ENCODE measurements at places on chromosomes 11 and 22. TPM values are rescaled to one million over a fixed set of nuclear protein-coding genes. Genes with fewer than 3 reads are reported as not detected.

Gene DDI1
- not detected for total RNA-seq

Gene SERPING1
- total RNA-seq: not detected

Gene CASP5
- total RNA-seq: not detected

Gene RAC2
- 82.8 TPM for total RNA-seq

Gene CDCA5
- 9.5 TPM for total RNA-seq

Gene SLC6A5
- total RNA-seq: not detected

Gene FDXACB1
- 2.1 TPM for total RNA-seq

Gene DBX1
- not detected for total RNA-seq

Gene TRPM5
- total RNA-seq: not detected

Gene GGT5
- 21.3 TPM for total RNA-seq

Gene FOLR1
- not detected for total RNA-seq

Gene WBP2NL
- 0.98 TPM for total RNA-seq

Gene ADAMTS15
- 2.3 TPM for total RNA-seq

Gene HOATZ
- not detected for total RNA-seq

Gene TMX2
- total RNA-seq: 66.9 TPM

Gene ROBO3
- 20.5 TPM for total RNA-seq

Gene WT1
- total RNA-seq: not detected

Gene OLFML1
- not detected for total RNA-seq

Gene CD3G
- not detected for total RNA-seq

Gene MYOD1
- total RNA-seq: not detected

Gene CRYBA4
- not detected for total RNA-seq

Gene MAPK8IP2
- total RNA-seq: 0.33 TPM

Gene RAPSN
- total RNA-seq: 0.33 TPM

Gene FIBIN
- total RNA-seq: not detected

Gene OR8I2
- total RNA-seq: not detected

Gene MS4A6E
- total RNA-seq: not detected

Gene PHOX2A
- not detected for total RNA-seq

Gene ANO5
- total RNA-seq: 0.38 TPM

Gene CCDC188
- total RNA-seq: 8.6 TPM

Gene ABCG4
- 0.33 TPM for total RNA-seq

Gene OR52I1
- total RNA-seq: not detected

Gene KRTAP5-2
- total RNA-seq: not detected

Gene SESN3
- 46.4 TPM for total RNA-seq

Gene OR10D3
- total RNA-seq: not detected

Gene TSSK2
- not detected for total RNA-seq

Gene VEGFB
- 12.5 TPM for total RNA-seq

Gene FBLN1
- total RNA-seq: 0.65 TPM

Gene SUSD2
- total RNA-seq: 0.10 TPM
